Stimulated activated effector memory CD8-positive, alpha-beta T cell treated with anti-CD3 and anti-CD28 coated beads, Interleukin-12 subunit alpha, Interleukin-12 subunit beta, amount 100 ng/mL, for 72 hours (primary cell): ENCODE measurements at places on chromosomes 13 and 19.

DNA sequence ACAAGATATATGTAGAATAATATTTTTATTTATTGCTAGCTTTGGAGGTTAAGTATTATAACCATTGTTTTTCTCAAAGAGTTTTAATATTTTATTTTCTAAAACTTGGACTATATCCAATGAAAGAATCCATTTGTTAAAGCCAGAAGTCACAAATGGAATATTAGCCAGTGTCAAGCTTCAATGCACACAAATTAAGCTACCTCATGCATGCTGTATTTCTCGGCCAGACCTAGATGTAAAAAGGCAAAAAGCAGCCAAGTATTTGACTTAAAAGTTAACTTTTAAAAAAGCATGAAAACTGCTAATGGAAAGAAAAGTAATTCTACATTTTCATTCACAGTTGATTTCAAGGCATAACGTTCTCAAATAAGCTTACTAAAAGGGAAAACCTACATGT, 160.0 kb upstream of the ATXN8OS start:
- no peak for DNase-seq

- DNase-seq, result no peak
Observed at GRCh38 chr13:109672545-109672944, 113.8 kb downstream of the IRS2 start.

- DNase-seq, result no peak
Observed at GRCh38 chr19:21202865-21203494, 61.1 kb downstream of the ZNF431 start.

GRCh38 chr19:31283701-31284100, 65.5 kb downstream of the TSHZ3 start:
- no peak for DNase-seq

DNA sequence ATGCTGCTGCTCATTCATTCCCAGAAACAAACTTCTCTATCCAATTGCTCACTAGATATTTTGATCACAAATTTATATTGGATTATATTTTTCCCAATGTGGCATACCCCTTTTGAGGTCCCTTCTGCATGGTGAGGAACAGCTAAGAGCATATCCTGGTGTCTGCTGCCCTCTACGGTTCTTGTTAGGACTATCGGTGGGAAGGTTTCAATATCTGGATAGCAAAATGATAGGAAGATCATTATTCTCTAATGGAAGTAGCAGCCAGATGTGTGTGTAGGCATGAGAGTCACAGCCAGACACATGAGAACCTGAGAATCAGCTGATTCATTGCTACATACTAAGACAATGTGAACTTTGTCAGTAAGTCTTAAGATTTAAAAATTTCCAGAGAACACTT, 1422.4 kb upstream of the MIR17HG start:
- DNase-seq, result no peak
